ENCODE measurements at places on chromosomes 7 and 10. TPM values are rescaled to one million over a fixed set of nuclear protein-coding genes. Genes with fewer than 3 reads are reported as not detected.

The CUL1 gene
- 52.9 TPM for total RNA-seq

The CACNB2 gene
- not detected for total RNA-seq

The MLLT10 gene
- total RNA-seq = 27.1 TPM

The NKX1-2 gene
- total RNA-seq = 0.03 TPM

The AUTS2 gene
- total RNA-seq = 3.0 TPM

The VSTM4 gene
- 0.39 TPM for total RNA-seq

The PHF14 gene
- total RNA-seq = 18.3 TPM

The LRIT1 gene
- not detected for total RNA-seq

The LRRC17 gene
- 0.12 TPM for total RNA-seq

Measured in A549 treated with Hydrocortisone at 1 μM for 4 hours (cell line).